Endothelial cell (in vitro differentiated cells): ENCODE measurements at places on chromosomes 7 and 10. TPM values are rescaled to one million over a fixed set of nuclear protein-coding genes. Genes with fewer than 3 reads are reported as not detected.

PLAC9 gene
- total RNA-seq = not detected

GRCh38 chr7:18040196-18040595, 12.6 kb upstream of the PRPS1L1 start:
- no peak overlapping the region for H3K4me3 ChIP-seq
- H3K27me3 ChIP-seq = no peaks in the 10 kb centered on the region
- DNase-seq = no peak
- H3K27ac ChIP-seq = no peak overlapping the region
- no peaks in the 10 kb centered on the region for H3K4me1 ChIP-seq

NRP1 gene
- 486 TPM for total RNA-seq

DNA sequence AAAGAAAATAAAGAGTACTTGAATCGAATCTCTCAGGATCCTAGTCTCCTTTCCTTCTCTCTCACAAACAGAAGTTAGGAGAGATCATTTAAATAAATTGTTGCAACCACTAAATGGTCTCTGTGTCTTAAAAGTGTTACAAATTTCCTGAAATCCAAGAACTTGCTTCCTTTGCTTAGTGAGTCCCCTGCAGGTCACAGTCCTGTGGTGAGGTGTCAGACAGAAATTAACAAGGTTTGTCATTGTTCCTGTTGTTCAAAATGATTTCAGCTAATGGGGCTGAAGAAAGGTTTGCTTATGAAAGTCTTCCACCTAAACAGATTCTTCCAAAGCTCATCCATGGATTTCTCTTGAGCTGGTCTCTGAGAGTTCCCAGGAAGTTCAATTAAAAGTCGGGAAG, 151.6 kb upstream of the SLC26A5 start:
- H3K36me3 ChIP-seq = no peaks in the 10 kb centered on the region
- H3K27ac ChIP-seq = no peak overlapping the region
- DNase-seq = no peak
- H3K4me3 ChIP-seq = no peak overlapping the region

DNA sequence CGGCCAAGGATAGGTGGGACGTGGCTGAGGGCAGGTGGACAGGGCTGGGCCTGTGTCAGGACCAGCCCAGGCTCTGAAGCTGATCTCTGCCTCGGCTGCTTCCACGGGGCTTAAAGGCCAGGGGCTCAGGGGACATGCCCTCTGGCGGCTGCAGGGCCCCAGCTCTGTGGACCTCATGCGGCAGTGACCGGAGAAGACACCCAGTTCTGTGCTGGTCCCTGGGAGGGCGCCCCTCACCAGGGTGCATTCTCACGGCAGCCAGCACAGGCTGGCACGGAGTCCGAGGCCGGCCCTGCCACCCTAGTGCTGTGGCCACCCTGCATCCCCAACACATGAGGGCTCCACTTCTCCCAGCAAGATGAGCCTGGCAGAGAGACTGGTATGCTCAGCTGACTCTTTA, 30.3 kb downstream of the YKT6 start:
- H3K36me3 ChIP-seq = no peaks in the 10 kb centered on the region
- peaks cover 3% of the 10 kb centered on the region for H3K27me3 ChIP-seq
- no peak overlapping the region for H3K4me3 ChIP-seq
- H3K4me1 ChIP-seq = no peaks in the 10 kb centered on the region
